Kidney epithelial cell (primary cell): ENCODE measurements at places on chromosomes 1 and 21. TPM values are rescaled to one million over a fixed set of nuclear protein-coding genes. Genes with fewer than 3 reads are reported as not detected.

DNA sequence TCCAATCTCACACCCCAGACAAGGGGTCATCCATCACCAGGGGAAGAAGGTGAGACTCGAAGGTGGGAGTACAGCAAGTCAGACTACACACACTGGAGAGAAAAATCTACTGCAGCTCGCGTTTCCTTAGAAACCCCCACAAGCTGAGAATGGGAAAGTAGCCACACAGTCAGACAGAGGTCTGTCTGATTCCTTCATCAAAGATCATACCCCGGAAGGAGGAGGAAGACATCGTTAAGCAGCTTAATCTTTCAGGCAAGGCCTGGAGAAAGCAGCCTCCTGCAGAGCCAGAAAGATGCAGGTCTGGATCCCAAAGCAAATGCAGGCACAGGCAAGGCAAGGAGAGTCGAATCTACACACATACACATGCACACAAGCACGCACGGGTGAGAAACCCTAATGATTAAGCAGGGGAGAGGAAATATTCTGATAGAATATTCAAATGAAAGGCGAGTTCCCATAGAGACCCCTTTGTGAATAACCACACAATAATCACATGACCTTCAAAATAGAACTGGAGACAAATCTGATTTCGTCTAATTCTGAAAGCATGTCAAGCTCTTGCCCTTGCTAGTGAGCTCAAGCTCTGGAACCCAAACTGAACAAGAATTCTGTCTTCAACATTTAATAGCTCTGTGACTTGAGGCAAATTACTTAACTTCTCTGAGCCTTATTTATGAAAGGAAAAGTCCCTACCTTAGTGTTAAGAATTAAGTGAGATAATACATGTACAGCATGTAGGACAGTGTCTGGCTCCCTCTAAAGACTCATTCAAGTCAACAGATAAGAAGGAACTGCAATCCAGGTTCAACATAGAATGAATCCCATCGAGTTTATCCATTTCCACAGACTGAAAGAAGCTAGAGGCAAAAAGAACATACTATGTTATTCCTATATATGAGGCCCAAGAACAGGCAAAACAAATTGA lies 387.8 kb downstream of the OMA1 start:
- DNase-seq: no peak

GRCh38 chr1:179803918-179804317 lies 60.8 kb downstream of the FAM163A start:
- no peak for DNase-seq

GRCh38 chr1:147167365-147167764 lies 4.9 kb downstream of the PRKAB2 start:
- DNase-seq: peak; percentile 94

DNA sequence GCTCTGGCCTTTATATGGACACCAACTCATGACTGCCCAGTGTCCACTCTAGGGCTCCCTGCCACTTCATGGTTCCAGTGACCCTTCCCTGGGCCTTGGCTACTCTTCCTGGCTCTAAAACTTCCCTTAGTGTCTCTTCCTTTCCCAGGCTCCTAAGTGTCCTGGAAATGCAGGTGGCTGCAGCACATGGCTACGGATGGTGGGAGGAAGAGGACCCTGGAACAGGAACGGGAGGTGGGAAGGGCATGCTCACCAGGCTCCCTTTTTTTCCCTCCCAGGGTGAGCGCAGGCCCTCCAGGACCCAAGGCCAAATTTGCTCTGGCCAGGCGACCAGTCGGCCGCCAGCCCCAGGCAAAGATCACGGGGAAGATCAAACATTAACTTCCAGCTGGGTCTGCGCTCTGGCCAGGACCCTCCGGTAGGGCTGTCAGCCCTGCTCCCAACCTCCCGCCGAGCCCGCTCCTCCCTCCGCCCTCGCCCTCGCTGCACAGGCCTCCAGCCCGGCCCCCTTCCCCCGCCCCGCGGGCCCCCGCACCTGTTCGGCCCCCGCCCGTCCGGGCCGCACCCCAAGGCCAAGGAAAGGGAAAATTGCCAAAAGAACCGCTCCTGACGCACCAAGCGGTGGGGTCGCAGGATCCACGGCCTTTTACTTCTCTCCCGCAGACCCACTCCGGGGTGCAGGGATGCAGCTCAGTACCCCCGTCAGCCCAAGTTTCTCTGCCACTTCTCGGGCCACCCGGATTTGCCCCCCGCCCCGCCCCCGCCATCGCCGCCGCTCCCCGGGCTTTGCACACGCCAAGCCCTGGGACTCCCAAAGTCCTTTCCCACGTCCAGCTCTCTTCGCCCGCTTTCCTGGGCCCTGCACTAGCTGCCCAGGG lies 894 bp downstream of the TCEA3 start:
- DNase-seq: no peak

DNA sequence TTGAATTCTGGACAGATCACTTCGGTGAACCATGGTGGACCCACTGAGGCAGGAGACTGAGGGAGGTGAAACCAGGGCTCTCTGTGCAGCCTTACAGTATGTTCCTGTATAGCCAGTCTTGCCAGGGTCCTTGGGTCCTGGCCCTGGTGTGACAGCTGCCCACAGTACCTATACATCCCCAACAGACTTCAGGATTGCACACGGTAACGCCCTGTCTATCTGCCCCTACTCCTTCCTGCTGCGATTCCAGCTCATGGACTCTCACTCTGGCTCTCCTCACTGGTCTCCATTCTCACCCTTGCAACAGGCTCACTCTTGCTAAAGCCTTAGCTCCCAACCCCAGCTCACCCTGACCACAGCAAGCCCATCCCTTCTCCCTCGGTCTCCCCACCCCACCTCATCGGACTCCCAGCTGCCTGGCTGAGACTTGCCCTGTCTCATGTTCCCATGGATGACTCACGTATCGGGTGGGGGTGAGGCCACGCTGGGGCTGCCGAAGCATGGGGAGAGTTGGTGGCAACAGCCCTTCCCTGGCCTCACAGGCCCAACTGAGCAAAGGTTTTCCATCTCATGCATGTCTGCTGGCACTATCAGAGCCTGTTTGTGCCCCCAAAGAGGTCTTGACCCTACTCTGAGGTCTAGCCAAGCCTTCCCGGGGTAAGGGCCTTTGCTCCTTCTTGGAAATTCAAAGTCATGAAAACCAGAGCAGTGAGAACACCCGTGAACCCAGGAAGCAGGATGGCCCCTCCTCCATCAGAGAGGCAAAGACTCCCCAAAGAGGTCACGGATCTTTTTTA lies 7.1 kb downstream of the PHLDA3 start:
- DNase-seq: peak; percentile 97

- DNase-seq: no peak
These were observed 223.9 kb downstream of the DUSP10 start for GRCh38 chr1:221517961-221518360.

DNA sequence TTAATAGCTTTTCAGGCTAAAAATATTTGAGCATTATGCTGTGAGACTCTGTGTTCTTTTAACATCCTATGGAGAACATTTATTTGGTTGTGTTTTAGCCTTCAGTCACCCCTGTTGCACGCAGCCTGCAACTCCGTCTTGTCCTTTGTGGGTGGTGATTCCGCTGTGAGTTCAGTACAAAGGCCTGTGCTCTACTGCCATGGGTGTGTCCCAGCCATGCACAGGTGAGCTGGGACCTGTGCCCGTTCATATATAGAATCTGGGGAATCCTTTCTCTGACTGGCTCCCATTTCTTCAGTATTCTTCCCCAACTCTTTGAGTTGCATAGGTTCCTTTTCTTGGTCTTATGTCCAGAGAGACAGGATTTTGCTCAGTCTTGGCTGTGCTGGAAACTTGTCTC lies 61.4 kb downstream of the ACTL8 start:
- DNase-seq: no peak

- DNase-seq: no peak
These were observed 361.0 kb downstream of the SETD4 start for GRCh38 chr21:35699361-35699760.

GRCh38 chr21:38037416-38037815 lies 121.2 kb upstream of the KCNJ6 start:
- peak; percentile 54 for DNase-seq

- no peak for DNase-seq
These were observed 49.0 kb downstream of the B3GALT5 start for GRCh38 chr21:39661740-39662139.

DNA sequence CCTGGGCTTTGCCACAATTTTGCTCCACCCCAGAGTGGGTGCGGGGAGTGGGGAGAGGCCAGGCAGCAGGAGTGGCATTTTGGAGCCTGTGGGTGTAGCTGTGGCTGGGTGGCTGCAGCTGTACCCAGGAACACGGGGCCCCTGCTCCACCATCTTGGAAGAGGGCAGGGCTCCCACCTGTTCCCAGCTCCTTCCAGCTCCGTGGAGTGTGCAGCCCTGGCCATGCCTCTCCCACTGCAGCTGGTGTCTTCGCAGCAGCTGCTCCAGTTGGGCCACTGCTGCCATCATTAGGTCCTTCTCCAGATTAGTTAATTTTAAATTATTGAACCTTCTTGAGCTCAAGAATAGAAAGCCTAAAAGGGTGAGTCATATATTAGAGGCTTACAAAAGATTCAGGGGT lies 17.6 kb downstream of the FAM20B start:
- DNase-seq: no peak

- no peak for DNase-seq
These were observed 121.6 kb upstream of the IRF2BP2 start for GRCh38 chr1:234731569-234732085.

GRCh38 chr1:9737057-9737456 lies 85.5 kb downstream of the PIK3CD start:
- DNase-seq: no peak

DNA sequence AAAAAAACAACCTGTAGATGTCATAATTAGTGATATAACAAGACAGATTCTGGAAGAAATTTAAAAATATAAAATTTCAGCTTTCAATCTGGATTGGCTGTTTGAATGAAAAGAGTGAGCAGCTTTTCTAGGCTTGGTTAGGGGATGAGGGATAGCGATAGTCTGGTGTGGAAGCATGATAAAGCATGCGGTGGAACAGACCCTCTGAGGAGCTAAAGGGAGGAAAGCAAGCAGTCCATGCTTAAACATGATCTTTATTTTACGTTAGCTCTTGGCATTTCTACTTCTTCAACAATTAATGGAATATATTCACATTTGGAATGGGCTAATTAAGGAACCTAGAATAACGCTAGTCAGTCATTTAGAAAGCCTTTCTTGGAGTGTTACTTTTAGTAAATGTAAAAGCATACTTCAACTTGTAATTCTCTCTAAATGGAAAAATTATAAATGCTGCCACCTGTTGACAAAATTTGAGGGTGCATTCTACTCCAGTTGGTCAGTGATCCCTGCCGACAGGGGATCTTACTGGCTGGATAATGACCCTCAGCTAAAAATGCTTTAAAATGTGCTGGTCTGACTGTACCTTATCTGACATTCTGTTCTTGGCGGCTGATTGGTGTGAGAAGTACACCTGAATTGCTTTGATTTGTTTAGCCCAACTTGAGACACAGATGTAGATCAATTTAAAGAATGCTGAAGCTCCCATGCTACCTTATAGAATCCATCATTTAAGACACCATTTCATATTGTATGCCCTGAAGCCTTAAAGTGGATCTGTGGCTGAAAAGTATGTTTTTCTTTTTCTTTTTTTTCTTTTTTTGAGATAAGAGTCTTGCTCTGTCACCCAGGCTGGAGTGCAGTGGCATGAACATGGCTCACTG lies 61.2 kb downstream of the AK4 start:
- DNase-seq: peak; percentile 18

GRCh38 chr1:46288485-46289133 lies 14.8 kb downstream of the LRRC41 start:
- DNase-seq: peak; percentile 37

- DNase-seq: no peak
These were observed 18.3 kb upstream of the RBBP5 start for GRCh38 chr1:205140113-205140512.

The AGBL4 gene
- total RNA-seq: not detected in 2 replicates

The ZSWIM5 gene
- total RNA-seq: 0.62 and 0.84 TPM in 2 replicates

The ADAMTS5 gene
- total RNA-seq: 16.3 and 17.3 TPM in 2 replicates

The DENND2C gene
- 0.84 and 1.3 TPM in 2 replicates for total RNA-seq
